ENCODE measurements at places on chromosomes 4 and X. TPM values are rescaled to one million over a fixed set of nuclear protein-coding genes. Genes with fewer than 3 reads are reported as not detected.

Gene UGT2A3
- 0.15 TPM for total RNA-seq

Gene CXorf58
- 0.07 TPM for total RNA-seq

Gene CC2D2A
- total RNA-seq, result 11.6 TPM

Gene DCX
- not detected for total RNA-seq

Gene MAGEB1
- not detected for total RNA-seq

Gene GYG2
- total RNA-seq, result 4.5 TPM

Gene SHROOM2
- total RNA-seq, result 0.97 TPM

Gene CXCL5
- total RNA-seq, result 31.0 TPM

Gene NSG1
- total RNA-seq, result 9.9 TPM

Gene GPR173
- not detected for total RNA-seq

Gene ARX
- total RNA-seq, result 0.25 TPM

Gene BLOC1S4
- total RNA-seq, result 22.1 TPM

Gene MAGEE2
- not detected for total RNA-seq

Gene CSAG1
- total RNA-seq, result 0.24 TPM

Gene BRS3
- not detected for total RNA-seq

Gene CLDN22
- not detected for total RNA-seq

Data from A549 treated with AZD2906 at 1 μM for 4 hours (cell line).